ENCODE measurements at places on chromosomes 12 and 14. TPM values are rescaled to one million over a fixed set of nuclear protein-coding genes. Genes with fewer than 3 reads are reported as not detected.

The CLBA1 gene
- total RNA-seq, result 2.8 TPM

The KIF21A gene
- 10.8 TPM for total RNA-seq

The LBHD2 gene
- total RNA-seq, result not detected

The TAS2R9 gene
- total RNA-seq, result 0.09 TPM

The GNG2 gene
- 10.0 TPM for total RNA-seq

The SIX4 gene
- 16.3 TPM for total RNA-seq

The PYGL gene
- 39.3 TPM for total RNA-seq

The AQP6 gene
- total RNA-seq, result not detected

The STYK1 gene
- total RNA-seq, result not detected

The CPNE6 gene
- not detected for total RNA-seq

The FOXJ2 gene
- 13.8 TPM for total RNA-seq

The AICDA gene
- not detected for total RNA-seq

The BDKRB2 gene
- total RNA-seq, result 7.4 TPM

The ATL1 gene
- total RNA-seq, result 10.7 TPM

The SOAT2 gene
- total RNA-seq, result not detected

The AGAP2 gene
- total RNA-seq, result 0.27 TPM

The NKX2-1 gene
- total RNA-seq, result not detected

The ALG10 gene
- 2.0 TPM for total RNA-seq

The MANSC4 gene
- not detected for total RNA-seq

The NPFF gene
- not detected for total RNA-seq

The LRRC10 gene
- not detected for total RNA-seq

The KRT78 gene
- not detected for total RNA-seq

The CLEC4D gene
- total RNA-seq, result not detected

The TSPAN11 gene
- 2.0 TPM for total RNA-seq

All from fibroblast of the aortic adventitia (primary cell).